Astrocyte of the spinal cord (primary cell): ENCODE measurements at places on chromosomes 11 and 22.

DNA sequence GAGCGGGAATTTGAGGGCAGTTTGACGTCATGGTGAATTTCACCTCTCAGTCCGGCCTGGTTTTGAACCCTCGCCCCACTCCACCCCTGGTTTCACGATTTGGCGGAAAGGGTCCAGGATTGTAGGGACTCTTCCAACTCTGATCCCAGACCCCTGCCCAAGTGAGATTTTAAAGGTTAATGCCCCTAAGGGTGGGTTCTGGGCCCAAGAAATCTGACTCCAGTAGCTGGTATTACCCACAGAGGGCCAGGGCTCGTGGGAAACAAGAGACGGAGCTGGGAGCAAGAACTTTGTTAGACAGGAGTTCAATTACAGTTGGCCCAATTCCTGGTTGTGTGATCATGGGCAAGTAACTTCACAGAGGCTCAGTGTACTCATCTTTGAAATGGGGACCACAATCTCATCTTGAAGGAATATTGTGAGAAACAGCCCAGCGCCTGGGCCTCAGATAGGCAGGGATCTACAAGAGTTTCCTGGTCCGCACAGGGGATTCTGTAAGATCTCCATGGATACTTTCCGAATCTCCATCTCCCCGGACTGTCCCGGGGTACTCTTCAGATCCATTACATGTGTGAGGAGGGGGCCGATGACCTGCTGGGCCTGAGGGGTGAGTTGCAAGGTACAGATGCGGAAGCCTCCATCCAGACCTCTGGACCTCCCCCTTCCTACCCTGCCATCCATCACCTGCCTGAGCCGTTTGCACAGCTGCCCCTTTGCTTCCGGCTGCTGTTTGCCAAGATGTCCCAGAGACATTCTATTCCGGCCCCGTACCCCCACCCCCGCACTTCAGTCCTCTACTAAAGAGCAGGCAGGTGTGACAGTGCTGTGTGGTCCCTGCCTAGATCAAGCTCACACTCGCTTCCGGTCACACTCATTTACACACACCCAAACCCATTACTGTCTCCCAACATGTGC is 687 bp upstream of the CALCA start:
- DNase-seq: no peak

DNA sequence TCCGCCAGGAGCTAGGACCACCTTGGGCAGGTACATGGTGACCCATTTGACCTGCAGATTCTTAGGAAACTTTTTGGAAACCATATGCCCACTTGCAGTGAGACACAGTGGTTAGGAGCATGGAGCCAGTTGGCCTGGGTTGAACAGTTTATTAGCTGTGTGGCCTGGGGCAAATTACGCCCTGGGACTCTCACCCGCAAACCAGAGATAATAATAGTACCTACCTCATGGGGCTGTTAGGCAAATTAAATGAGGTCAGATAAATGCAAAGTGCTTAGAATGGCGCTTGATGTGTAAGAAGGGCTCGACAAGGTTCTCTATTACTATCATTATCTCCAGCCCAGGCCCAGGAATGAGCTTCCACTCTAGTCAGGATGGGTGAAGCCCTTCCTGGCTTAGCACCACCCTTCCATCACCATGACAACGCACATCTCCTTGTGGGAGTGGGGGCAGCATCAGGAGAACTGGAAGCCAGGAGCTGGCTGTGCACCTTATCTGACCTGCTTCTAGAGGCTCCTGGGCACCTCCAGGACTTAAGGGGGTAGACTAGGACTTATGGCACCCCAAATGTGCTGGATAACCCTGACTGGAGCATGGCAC is 5.1 kb downstream of the SYT12 start:
- no peak for DNase-seq

DNA sequence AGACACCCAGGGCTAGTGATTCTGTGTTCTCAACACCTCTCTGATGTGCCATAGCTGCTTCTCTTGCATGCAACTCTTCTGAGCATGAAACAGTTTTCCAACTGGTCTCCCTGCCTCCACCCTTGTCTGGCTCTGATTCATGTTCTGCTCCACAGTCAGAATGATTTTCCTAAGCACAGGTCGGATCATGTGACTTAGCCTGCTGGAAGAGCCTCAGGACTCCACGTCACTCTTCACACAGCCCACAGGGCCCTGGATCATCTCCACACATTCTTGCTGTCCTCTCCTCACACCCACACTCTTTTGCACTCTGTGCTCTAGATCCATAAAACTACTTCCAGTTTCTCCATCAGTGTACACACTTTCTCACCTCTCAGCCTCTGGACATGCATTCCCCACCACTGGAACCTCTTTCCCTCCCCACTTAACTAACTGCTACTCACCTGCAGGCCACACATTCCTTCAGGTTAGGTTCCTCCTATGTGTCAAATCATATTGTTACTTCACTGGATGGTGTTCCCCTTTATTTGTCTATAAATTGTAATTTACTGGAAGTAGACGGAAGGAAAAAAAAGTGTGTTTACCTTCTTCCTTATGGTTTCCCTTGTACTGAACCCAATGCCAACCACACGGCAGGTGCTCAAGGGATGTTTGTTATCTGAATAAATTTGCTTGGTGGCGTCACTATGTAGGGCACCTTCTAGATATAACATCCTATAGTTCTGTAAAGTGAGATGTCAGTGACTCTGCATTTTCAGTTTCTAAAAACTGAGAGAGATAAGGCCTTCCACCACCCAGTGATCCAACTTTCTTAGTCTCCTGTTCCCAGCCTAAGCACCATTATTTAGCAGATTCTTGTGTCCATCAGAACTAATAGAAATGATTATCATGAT is 133.7 kb downstream of the ETS1 start:
- peak; percentile 94 for DNase-seq

GRCh38 chr11:89293965-89294679 is 116.4 kb downstream of the TYR start:
- peak; percentile 45 for DNase-seq

- no peak for DNase-seq
Measured at GRCh38 chr11:69448471-69449284, 32.8 kb upstream of the LINC01488 start.

GRCh38 chr11:83510530-83511460 is 224.6 kb upstream of the CCDC90B start:
- no peak for DNase-seq

GRCh38 chr22:44407171-44407986 is 90.7 kb downstream of the RTL6 start:
- DNase-seq: peak; percentile 13

DNA sequence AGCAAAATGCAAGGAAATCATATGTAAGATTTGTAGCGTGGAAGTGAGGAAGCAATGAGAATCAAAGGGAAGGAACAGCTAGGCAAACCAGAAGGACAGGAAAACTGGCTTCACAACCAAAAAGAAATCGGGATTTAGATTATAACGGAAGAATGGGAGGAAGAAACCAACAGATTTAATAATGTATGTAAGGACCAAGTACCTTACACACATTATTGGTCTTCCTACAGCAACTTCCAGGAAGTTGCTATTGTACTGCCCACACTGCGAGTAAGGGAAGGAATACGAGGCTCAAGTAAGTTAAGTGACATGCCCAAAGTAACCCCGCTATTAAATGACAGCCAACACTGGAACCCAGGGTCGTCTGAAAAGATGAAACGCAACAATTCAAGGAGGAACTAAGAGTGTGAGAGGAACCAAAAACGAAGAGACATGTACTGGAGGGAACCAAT is 473 bp downstream of the TXN2 start:
- DNase-seq: no peak
